ENCODE measurements at places on chromosomes 7 and 10.

- DNase-seq = no peak
These were observed 38.4 kb downstream of the RHOBTB1 start for GRCh38 chr10:60905580-60905979.

DNA sequence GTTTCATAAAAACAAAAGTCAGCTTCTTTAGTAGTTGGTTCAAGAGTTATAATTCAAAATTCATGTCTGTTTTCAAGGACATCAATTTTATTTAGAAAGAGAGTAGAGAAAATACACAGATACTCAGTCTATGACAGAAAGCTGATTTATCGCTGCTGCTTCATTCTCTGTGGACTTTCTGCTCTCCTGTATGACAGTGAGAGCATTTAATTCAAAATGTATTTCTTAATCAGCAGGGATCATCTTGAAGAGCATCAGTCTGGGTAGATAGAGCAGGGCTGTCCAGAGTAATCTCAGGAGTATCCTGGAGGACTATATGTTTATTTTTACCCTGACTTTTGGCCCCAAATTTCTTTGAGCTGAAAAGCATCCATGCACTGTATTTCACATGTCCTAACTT is 1676.7 kb downstream of the REEP3 start:
- no peak for DNase-seq

- DNase-seq = no peak
These were observed 992 bp upstream of the RBM20 start for GRCh38 chr10:110643035-110643652.

GRCh38 chr10:77290528-77291155 is 347.0 kb downstream of the KCNMA1 start:
- DNase-seq = no peak

DNA sequence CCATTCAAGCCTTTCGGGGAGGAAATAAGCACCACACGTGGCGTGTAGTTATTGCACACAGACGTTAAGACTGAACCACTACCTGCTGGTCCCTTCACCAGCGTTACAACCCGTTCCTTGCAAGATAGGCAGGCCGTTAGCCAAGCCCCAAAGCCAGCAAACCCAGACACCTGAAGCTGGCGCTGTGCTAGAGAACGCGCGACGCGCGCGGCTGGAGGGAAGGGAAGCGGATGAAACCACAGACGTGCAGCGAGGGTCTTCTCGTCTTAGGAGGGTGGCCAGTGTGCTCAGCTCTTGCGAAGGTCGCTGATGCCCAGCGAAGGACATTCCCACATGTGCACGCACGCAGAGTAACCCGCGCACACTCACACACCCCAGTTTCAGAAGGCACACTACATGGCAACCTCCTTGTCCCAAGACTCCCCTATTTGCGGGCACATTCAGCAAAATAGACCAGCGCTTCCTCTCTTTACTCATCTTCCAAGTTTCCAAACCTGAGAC is 980 bp downstream of the TMEM26 start:
- DNase-seq = no peak

DNA sequence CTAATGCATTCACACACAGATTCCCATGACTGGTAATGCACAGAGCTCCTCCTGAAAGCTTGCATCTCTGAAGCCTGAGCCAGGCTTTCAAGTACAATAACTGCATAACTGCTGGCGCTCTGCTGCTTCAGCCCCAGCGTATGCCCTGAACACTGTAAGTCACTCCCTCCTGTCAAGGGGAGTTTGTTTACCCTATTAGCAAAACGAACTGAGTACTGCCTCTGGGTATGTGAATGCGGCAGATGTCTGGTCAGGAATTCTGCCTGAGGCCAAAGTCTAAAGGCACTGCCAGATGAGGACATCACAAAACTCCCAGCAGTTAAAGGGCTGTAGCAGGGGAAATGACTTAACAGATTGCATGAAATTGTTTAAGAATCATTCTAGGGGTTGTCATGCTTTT is 97.7 kb downstream of the NRCAM start:
- DNase-seq = peak; percentile 40

DNA sequence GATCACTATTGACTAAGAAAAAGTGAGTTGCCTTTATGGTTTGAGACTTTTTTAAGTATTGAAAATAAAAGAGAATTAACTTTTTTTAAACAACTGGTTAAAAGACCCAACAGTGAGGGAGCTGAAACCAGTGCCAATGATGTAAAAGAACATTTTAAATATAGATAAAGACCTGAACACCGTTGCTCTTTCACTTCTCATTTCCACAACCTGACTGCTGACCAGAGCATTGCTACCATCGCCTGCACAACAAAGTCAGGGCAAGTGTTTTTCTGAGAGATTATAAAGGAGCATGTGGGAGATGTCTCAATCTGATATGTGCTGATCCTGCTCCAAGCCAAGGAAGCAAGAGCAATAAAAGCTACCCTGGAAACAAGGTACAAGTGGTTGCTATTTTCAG is 34.7 kb downstream of the IMMP2L start:
- DNase-seq = no peak

DNA sequence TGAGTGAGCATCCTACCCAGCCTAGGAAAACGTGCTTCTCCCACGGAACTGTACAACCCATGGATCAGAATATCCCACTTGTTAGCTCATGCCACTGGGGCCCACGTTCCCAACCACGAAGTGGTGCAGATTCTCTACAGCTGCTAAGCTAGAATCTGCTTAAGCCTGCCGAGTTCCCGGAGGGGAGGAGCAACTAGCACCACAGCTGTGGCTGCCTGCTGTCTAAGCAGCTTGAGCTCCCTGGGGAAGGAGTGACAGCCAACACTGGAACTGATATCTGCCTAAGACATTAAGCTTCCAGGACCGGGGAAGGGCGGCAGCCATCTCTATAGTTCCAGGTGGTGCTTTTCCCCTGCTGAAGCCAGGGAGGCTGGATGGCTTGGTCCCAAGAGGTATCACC is 334.7 kb upstream of the CHRM2 start:
- no peak for DNase-seq

DNA sequence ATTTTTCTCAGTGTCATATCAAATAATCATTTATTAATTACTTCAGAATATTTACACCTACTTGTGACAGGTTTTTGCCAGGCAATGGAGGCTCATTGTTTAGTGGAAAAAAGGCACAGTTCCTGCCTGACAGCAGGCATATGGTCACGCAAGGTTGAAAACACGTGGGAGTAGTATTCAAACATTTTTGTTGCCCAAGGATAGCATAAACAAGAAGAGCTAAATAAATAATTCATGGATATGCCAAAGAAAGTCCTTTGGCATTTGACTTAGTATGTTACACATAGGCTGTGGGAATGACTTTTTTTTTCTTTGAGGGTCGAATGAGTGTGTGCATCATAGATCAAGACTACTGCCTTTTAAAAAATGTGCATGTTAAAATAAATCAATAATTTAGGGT is 120.5 kb upstream of the SEMA3E start:
- no peak for DNase-seq

- no peak for DNase-seq
These were observed 46.9 kb upstream of the SFMBT2 start for GRCh38 chr10:7457478-7458316.

DNA sequence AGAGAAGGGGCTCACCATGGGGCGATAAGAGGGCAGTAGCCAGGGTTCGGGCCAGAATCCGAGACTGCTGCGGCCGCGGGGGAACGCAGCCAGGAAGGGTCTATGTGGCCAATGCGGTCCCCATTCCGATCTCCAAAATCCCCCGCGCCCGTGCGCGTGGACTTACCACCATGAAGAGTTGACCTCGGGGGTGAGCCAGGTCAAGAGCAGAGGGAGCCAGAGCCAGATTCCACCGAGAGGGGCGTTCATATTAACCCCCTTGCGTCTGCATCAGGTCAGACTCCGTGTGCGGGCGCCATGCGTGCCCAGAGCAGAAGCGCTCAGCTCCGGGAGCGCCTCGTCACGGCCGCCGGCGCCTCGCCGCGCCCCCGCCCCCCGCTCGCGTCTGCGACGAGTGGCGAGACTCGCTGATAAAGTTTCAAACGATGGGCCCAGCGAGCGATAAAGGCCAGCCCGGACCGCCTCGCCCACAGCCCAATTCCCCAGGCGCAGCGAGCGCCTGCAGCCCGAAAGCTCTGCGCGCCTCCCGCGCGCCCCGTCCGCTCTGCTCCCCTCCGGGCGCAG is at the start of gene WNT2:
WNT2 (minus strand) TSS at position 318 of the 564 bp plus-strand sequence; CDS start at position 249, 69 bp downstream.
- no peak for DNase-seq

GRCh38 chr10:815338-816090 is 116.0 kb downstream of the LARP4B start:
- DNase-seq = no peak

GRCh38 chr7:132488634-132489302 is 87.5 kb downstream of the PLXNA4 start:
- DNase-seq = no peak

Data from brain pericyte (primary cell).